Activated T-helper 17 cell treated with anti-CD3 and anti-CD28 coated beads, Interleukin-2, amount 50 U/mL, for 72 hours (primary cell): ENCODE measurements at places on chromosomes 2 and 18. TPM values are rescaled to one million over a fixed set of nuclear protein-coding genes. Genes with fewer than 3 reads are reported as not detected.

DNA sequence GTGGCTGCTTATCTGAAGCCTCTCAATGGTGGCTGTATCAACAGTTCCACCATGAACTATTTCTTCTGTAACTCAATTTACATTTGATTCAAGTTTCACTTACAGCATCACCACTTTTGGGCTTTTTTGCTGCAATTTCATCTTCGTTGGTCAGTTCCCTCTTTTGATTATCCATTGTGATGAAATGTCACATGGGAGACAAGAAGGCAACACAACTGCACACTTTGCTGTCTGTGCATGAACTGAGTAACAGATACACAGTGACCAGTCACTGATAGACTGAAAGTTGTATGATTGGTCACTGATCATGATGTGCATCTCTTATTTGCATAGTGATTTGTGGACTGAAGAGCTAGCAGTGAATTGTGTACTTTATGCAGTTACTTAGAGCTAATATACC is 130.7 kb upstream of the RNF152 start:
- ATAC-seq = no peak

DNA sequence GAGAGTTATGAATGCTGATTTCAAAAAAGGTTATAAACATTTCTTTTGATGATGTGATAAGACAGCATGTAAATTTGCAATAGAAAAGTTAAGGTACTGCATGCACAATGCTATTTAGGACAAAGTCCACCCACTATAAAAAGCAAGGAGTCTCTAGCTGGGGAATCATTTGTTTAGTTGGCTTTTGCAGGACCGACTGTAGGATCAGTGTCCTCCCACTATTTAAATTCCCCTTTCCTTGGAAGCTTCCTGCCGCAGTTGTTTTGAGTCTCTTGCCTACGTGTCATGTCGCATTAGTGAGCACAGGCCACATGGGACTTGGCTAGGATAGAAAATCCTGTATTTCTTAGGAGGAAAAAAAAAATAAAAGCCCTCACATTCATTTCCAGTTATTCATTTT is 13.1 kb downstream of the QPCT start:
- ATAC-seq = no peak

- ATAC-seq = no peak
Observed at GRCh38 chr2:160408959-160409291, 84.7 kb downstream of the RBMS1 start.

DNA sequence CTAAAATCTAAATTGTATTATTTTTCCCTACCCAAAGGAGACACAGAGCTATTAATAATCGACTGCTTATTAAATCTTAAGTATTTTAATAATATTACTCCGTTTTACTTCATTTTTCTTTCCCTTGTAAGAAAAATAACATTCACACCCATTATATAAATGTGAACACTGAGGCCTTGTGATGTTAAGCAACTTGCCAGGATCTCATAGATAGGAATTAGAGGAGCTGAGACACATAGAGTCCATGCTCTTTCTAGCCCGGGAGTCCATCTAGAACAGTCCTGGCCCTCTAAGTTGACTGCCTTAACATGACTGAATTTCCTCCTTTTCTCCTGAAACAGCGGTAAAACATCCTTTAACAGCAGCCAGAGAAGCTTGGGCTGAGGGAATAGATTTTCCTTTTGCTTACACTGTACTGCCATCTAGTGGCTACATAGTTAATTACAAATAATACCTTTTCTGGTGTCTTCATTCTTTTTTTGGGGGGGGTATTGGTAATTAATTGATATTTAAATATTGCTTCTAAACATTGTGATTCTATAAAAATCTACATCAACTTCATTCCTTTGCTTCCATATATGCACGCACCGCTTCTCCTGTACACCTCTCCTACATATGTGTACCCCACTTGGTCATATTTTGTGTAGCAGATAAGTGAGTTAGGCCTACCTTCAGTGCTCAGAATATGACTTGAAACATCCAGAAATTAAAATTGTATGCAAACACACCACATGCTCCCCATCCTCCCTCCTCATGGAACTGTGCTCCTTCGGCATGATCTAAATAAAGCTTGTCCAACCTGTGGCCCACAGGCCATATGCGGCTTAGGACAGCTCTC is 125.8 kb upstream of the HNMT start:
- ATAC-seq = no peak

DNA sequence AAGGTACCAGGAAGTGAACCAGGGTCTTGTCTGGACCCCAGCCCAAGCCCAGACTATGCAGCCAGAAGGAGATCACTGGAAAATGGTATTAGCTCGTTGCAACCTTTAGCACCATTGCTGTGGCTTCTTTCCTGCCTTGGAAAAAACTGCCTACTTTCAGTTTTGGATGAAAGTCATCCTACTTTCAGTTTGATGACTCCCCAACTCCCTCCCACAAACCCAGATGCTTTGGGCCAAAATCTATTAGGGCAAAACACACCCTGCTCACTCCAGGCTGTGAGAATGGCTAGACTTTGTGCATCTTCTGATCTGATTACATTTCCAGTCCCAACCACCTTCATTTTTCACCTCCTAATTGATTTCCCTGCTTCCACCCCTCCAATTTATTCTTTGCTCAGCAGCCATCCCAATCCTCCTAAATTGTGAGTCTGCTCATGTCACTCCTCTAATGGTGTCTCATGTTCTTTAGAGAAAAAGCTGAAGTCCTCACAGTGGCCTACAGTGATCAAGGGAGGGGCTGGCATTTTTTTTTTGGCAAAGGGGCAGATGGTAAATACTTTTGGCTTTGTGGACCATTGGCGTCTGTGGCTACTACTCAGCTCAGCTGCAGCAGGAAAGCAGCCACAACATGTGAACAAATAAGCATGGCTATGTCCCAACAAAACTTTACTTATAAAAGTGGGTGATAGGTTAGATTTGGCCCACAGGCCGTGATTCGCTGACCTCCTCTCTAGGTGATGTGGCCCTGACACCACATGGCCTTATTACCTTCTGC is 368.7 kb downstream of the SLC4A3 start:
- ATAC-seq = no peak

CSRNP3 gene
- total RNA-seq = not detected

- no peak for ATAC-seq
Observed at GRCh38 chr2:60152226-60152833, 401.1 kb downstream of the BCL11A start.

- no peak for ATAC-seq
Observed at GRCh38 chr2:68195096-68195495, 37.4 kb downstream of the PNO1 start.

GRCh38 chr2:105411720-105412407 is 13.0 kb upstream of the FHL2 start:
- no peak for ATAC-seq

GRCh38 chr2:138881126-138881525 is 100.9 kb upstream of the NXPH2 start:
- ATAC-seq = no peak

DNA sequence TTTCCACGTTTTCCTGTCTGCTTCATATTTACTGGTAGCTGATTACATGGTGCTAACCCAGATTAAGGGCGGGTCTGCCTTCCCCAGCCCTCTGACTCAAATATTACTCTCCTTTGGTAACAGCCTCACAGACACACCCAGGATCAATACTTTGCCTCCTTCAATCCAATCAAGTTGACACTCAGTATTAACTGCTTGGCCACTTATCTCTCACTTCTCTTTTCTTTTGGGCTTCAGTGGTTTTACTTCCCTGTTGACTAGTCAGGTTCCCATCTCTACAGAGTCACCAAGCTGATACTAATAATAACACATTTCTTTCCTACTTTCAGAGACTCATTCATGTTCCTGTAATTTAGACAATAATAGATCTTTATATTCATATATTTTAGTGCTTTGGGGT is 302.2 kb upstream of the MAP2 start:
- no peak for ATAC-seq

DNA sequence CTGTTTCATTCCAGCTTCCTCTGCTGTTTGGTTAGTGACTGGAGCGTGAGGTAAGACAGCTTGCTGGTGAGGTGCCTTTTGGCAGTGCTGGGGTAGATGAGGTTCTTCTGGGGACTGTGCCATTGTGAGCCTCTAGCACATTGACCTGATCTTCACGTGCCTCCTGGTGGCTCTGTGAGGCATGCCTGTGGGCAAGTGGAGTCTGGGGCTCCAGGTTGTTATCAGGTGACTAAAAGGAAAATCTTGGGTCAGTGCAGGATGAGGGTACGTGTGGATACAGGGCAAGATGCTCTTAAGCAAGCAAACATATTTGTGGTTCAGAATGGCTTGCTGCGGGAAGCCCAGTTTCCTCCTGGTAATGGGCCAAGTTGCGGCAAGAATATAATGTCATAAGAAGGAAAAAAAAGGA is 75.4 kb downstream of the FHOD3 start:
- ATAC-seq = no peak

DNA sequence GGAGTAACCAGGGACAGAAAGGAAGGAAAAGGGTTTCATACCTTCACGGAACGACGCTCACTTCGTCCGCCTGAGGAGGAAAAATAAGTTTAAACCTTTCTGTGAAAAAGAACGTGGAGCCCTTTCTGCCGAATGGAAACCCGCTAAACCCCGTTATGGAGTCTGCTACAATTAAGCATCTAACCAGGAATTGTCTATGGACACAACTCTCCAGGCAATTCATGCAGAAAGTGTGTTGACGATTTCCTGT is 528 bp upstream of the PPP4R3B start:
- no peak for ATAC-seq

- ATAC-seq = no peak
Observed at GRCh38 chr2:54666634-54667265, 56.7 kb upstream of the EML6 start.

- no peak for ATAC-seq
Observed at GRCh38 chr2:189566046-189566445, 14.5 kb downstream of the SLC40A1 start.

DNA sequence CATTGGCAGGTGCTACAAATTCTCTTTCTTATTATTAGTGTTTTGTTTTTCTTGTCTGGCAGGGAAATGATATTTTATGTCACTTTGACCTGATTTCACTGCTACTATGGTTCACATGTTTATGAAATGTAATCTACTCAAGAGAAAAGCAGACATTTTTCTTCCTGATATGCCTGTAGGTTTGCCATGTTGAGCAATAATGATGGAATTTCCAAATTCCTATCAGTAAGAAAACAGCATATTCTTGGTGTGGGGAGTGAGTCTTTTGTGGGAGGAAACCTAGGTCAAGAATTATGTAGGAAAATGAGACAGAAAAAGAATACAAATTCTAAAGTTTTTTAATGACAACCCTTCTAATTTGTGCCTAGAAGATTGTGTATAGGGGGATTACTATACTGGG is 356.4 kb downstream of the SLC4A3 start:
- ATAC-seq = no peak

SS18 gene
- total RNA-seq = 74.0 TPM

DNA sequence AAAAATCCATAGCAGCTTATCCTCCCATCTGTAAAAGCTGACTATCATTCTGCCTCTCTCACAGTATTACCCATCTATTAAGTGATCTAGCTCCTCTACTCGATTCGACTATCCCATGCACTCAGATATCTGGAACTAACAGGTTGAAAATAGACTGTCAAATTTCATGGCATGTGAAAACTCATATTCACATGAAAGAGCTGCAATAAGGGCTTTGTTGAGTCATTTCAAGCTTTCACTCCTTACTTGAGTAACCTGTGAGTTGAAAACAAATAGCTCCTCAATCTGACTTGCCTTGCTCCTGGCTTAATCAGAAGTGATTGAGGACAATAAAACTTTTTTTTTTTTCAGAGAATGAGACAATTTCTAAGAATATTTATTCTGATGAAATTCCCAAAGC is 192.4 kb upstream of the ERBB4 start:
- ATAC-seq = peak; percentile 72

DNA sequence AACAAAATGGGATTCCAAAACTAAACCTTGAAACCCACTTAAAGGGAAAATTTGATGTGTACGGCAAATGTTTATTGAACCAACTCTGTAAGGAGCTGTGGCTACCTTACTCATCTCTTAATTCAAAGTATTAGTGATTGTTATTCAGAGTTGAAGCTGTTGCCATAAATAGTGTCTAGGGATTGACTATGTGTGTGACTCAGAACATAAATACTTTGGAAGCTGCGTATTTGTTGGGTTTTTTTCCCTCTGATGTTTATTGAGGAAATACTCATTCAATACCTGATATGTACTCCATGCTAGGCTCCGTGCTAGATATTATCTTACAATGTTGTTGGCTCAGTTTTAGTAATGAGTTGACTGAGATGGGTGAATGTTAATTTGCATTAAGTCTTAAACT is 90.4 kb downstream of the PTRHD1 start:
- peak; percentile 92 for ATAC-seq

- no peak for ATAC-seq
Observed at GRCh38 chr2:190511104-190511503, 23.4 kb downstream of the NEMP2 start.

DNA sequence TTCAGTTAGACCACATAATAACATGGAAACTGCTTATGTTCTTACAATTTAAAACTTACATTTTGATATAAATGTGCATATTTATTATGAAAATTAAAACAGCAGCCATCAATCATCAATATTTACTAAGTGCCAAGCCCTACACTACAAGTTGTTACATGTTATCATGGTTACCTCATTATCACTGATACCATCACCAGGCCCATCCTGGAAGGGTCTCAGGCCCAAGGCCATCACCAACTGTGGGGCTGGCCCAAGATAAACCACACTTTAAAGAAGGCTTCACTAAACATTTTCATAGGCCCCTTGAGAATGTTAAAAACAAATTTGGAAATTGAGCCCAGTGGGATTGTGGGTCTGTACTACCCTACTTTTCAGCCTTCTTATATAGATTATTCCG is 6.4 kb downstream of the ITSN2 start:
- no peak for ATAC-seq

DNA sequence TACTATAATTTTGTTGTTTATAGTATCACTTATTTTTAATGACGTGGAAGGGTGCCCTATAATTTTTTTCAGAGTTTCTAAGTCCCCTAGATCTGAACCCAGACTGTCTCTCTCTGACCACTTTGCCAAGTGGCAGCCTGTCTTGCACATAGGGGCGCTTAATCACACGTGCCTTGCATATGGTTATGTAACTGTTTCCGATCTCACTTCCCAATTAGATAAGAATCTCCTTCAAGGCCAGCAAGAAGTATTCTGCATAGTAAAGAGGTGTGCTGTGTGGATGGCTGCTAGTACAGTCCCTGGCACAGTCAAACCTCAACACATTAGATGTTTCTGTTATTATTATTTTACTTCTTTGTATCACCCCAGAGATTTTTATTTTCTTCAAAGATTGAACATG is 197.8 kb upstream of the SIX2 start:
- no peak for ATAC-seq

COL3A1 gene
- total RNA-seq = not detected

GPR45 gene
- total RNA-seq = not detected

CLEC4F gene
- total RNA-seq = not detected

LRRTM1 gene
- not detected for total RNA-seq

CBLN2 gene
- not detected for total RNA-seq
